ENCODE measurements at places on chromosomes 1 and 21. TPM values are rescaled to one million over a fixed set of nuclear protein-coding genes. Genes with fewer than 3 reads are reported as not detected.

Gene CLCA1
- not detected for total RNA-seq

Gene DTL
- 43.7 TPM for total RNA-seq

Gene SHISAL2A
- total RNA-seq = 27.3 TPM

Gene NBPF19
- 23.7 TPM for total RNA-seq

Gene SLC9C2
- total RNA-seq = not detected

Gene RHCE
- total RNA-seq = not detected

Gene TSPAN2
- 0.13 TPM for total RNA-seq

Gene TUFT1
- total RNA-seq = 1.8 TPM

Gene TMEM200B
- 0.10 TPM for total RNA-seq

Gene FCRL2
- total RNA-seq = not detected

Gene KRTAP19-3
- not detected for total RNA-seq

Gene C8B
- total RNA-seq = not detected

Gene LCE1E
- not detected for total RNA-seq

Gene TDRD5
- not detected for total RNA-seq

Gene PRDX6
- total RNA-seq = 132 TPM

Gene GJA4
- not detected for total RNA-seq

Gene PLA2G2E
- not detected for total RNA-seq

Gene PHC2
- 41.4 TPM for total RNA-seq

Gene SSBP3
- total RNA-seq = 101 TPM

Gene CFAP298
- total RNA-seq = 32.5 TPM

Gene NBPF4
- not detected for total RNA-seq

Gene SPRR2D
- total RNA-seq = not detected

Gene HNRNPR
- total RNA-seq = 157 TPM

Gene CD247
- 258 TPM for total RNA-seq

Gene C1orf185
- not detected for total RNA-seq

Gene FAM131C
- total RNA-seq = 2.4 TPM

Gene DCAF6
- 20.3 TPM for total RNA-seq

Gene ARHGAP30
- 324 TPM for total RNA-seq

Gene THEM5
- not detected for total RNA-seq

Gene ADORA3
- total RNA-seq = 0.10 TPM

Gene BMP8B
- 0.08 TPM for total RNA-seq

Gene GBP7
- 0.39 TPM for total RNA-seq

Gene DENND1B
- 19.4 TPM for total RNA-seq

Gene GJA8
- not detected for total RNA-seq

Gene PLCH2
- 19.6 TPM for total RNA-seq

Gene ORC1
- 21.6 TPM for total RNA-seq

Gene ST6GALNAC5
- total RNA-seq = not detected

Gene RNU1-3
- total RNA-seq = 1,658 TPM

Gene GBP6
- 0.40 TPM for total RNA-seq

Gene RNU1-1
- total RNA-seq = 1,658 TPM

Gene KRTAP8-1
- total RNA-seq = not detected

Gene EXTL1
- total RNA-seq = not detected

Gene VCAM1
- 0.08 TPM for total RNA-seq

Gene DUSP23
- total RNA-seq = 24.9 TPM

Gene SLFNL1
- total RNA-seq = 0.20 TPM

Gene COL9A2
- total RNA-seq = 3.5 TPM

Gene TRIM17
- 1.3 TPM for total RNA-seq

Gene FAM72D
- total RNA-seq = 10.0 TPM

Gene DCDC2B
- 0.10 TPM for total RNA-seq
